ENCODE measurements at places on chromosomes 7 and 10. TPM values are rescaled to one million over a fixed set of nuclear protein-coding genes. Genes with fewer than 3 reads are reported as not detected.

The SLC13A1 gene
- not detected for total RNA-seq

The APBB1IP gene
- total RNA-seq = 73.2 TPM

GRCh38 chr10:108450280-108450679 lies 1285.8 kb upstream of the SORCS1 start:
- DNase-seq = no peak
- H3K4me1 ChIP-seq = peaks cover 4% of the 10 kb centered on the region
- H3K27ac ChIP-seq = no peak overlapping the region
- H3K36me3 ChIP-seq = no peaks in the 10 kb centered on the region

GRCh38 chr10:27450225-27450624 lies 53.9 kb upstream of the RAB18 start:
- no peak overlapping the region for H3K27ac ChIP-seq
- H3K4me1 ChIP-seq = no peaks in the 10 kb centered on the region
- H3K4me3 ChIP-seq = no peak overlapping the region
- H3K36me3 ChIP-seq = no peaks in the 10 kb centered on the region
- H3K27me3 ChIP-seq = no peaks in the 10 kb centered on the region
- DNase-seq = no peak

- H3K27me3 ChIP-seq = peaks cover 4% of the 10 kb centered on the region
- no peak for DNase-seq
- H3K36me3 ChIP-seq = peaks cover 69% of the 10 kb centered on the region
- peak overlapping the region; percentile 61 for H3K4me3 ChIP-seq
- peaks cover 76% of the 10 kb centered on the region for H3K4me1 ChIP-seq
- H3K27ac ChIP-seq = peak overlapping the region; percentile 95
Measured at GRCh38 chr10:95759233-95759826, 3.4 kb downstream of the ENTPD1 start.

DNA sequence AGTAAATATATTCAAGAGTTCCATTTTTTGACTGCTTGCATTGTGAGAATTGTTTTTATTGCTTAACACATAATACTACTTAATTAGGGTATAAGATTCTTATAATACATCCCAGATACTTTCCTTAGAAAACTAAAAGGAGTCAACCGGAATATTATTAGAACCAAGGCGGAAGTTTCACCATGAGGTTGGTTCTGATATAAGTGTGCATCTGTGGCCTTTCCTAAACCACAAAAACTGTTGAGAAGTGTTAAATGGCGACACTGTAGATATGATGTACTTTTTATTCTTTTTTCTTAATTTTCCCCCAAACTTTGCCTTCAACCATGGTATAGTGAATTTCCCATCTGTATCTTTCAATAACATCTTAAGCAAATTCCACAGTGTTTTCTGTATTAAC lies 32.3 kb upstream of the INHBA start:
- H3K4me3 ChIP-seq = no peak overlapping the region
- peaks cover 18% of the 10 kb centered on the region for H3K27me3 ChIP-seq
- no peak overlapping the region for H3K27ac ChIP-seq
- H3K4me1 ChIP-seq = peaks cover 11% of the 10 kb centered on the region
- no peak for DNase-seq
- no peaks in the 10 kb centered on the region for H3K36me3 ChIP-seq
